ENCODE measurements at places on chromosomes 4 and X. TPM values are rescaled to one million over a fixed set of nuclear protein-coding genes. Genes with fewer than 3 reads are reported as not detected.

The ZNF718 gene
- 8.2 TPM for total RNA-seq

The SMC1A gene
- total RNA-seq: 14.5 TPM

The KDR gene
- total RNA-seq: 0.75 TPM

The NAP1L5 gene
- total RNA-seq: 9.5 TPM

The MAGEC2 gene
- not detected for total RNA-seq

The S100G gene
- total RNA-seq: not detected

The EOLA2 gene
- total RNA-seq: 21.7 TPM

The DDX53 gene
- total RNA-seq: not detected

The SOX3 gene
- total RNA-seq: not detected

The NUDT6 gene
- total RNA-seq: 10.6 TPM

The PABPC1L2B gene
- total RNA-seq: not detected

The CXorf51A gene
- not detected for total RNA-seq

The TECRL gene
- not detected for total RNA-seq

The FREM3 gene
- total RNA-seq: not detected

The ZFYVE28 gene
- total RNA-seq: 5.0 TPM
